ENCODE measurements at places on chromosomes 5 and 9. TPM values are rescaled to one million over a fixed set of nuclear protein-coding genes. Genes with fewer than 3 reads are reported as not detected.

GCNT4 gene
- total RNA-seq, result 0.58 TPM

GALNT12 gene
- total RNA-seq, result 8.0 TPM

SH2D3C gene
- not detected for total RNA-seq

FOXD4L6 gene
- total RNA-seq, result not detected

IL3 gene
- not detected for total RNA-seq

SPRY4 gene
- total RNA-seq, result 31.7 TPM

NUTM2G gene
- not detected for total RNA-seq

GHR gene
- total RNA-seq, result 2.6 TPM

PRDM9 gene
- total RNA-seq, result not detected

PCDHA1 gene
- not detected for total RNA-seq

SLC36A2 gene
- not detected for total RNA-seq

BTNL9 gene
- total RNA-seq, result not detected

DBH gene
- not detected for total RNA-seq

GRIA1 gene
- 3.4 TPM for total RNA-seq

IFNK gene
- not detected for total RNA-seq

PCDHGA9 gene
- 0.86 TPM for total RNA-seq
